ENCODE measurements at places on chromosomes 12 and 14.
A peak's percentile ranks its signal among the peaks of the same experiment; 100 is the strongest.

- no peak for DNase-seq
These were observed 122.9 kb downstream of the PAX9 start for GRCh38 chr14:36784541-36784940.

- DNase-seq: no peak
These were observed 255.0 kb upstream of the NPAS3 start for GRCh38 chr14:32683679-32684078.

DNA sequence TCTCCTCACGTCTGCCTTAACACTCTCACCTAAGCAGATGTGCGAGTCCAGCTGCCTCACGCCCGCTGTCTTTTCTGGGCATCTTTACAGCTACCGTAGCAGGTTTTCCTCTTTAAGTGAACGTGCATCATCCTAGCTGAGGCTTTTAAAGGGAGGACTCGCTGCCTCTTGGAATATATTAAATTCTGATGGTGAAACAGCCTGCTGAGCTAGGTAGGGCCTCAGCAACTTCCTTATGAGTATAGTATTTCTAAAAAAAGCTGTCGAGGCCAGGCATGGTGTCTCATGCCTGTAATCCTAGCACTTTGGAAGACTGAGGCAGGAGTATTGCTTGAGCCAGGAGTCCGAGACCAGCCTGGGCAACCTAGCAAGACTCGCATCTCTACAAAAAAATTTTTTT, 32.2 kb downstream of the TESC start:
- no peak for DNase-seq

- no peak for DNase-seq
These were observed 110.0 kb downstream of the ARF6 start for GRCh38 chr14:50002926-50003212.

DNA sequence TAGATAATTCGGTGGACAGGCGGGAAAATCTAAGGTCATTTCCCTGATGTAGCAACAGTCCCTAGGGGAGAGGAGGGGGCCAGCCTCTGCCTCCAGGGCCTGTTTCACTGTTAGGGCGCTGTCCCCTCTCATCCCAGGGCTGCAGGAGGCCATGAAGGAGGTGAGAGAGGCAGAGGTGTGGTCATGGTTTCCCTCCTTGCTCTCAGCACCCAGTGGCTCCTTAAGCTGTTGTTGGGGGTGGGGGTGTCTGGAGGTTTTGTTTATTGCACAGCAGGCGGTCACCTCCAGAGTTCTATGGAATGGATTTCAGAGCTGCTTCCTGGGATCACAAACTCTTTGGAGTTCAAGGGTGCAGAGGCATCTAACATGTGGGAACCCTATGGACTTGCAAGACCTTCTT, 212.5 kb upstream of the RTL1 start:
- DNase-seq: no peak

GRCh38 chr14:20455355-20456300, 602 bp downstream of the APEX1 start:
- peak; percentile 51 for DNase-seq

DNA sequence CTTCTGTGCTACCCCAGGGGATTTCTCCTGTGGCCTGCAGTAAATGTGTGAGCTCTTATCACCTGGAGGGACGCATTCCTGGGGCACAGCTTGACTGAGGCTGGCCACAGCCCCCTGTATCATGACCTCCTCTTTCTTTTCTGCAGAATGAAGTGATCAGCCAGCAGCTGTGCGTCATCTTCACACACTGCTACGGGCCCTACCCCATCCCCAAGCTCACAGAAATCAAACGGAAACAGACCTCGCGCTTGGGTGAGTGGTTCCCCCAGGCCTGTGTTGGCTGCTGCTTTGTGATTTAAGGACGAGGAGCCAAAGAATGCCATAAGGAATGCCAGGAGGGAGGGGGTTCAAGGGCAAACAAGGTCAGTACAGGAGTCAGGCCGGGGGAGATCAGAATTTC, 50.5 kb upstream of the PWP1 start:
- DNase-seq: no peak

DNA sequence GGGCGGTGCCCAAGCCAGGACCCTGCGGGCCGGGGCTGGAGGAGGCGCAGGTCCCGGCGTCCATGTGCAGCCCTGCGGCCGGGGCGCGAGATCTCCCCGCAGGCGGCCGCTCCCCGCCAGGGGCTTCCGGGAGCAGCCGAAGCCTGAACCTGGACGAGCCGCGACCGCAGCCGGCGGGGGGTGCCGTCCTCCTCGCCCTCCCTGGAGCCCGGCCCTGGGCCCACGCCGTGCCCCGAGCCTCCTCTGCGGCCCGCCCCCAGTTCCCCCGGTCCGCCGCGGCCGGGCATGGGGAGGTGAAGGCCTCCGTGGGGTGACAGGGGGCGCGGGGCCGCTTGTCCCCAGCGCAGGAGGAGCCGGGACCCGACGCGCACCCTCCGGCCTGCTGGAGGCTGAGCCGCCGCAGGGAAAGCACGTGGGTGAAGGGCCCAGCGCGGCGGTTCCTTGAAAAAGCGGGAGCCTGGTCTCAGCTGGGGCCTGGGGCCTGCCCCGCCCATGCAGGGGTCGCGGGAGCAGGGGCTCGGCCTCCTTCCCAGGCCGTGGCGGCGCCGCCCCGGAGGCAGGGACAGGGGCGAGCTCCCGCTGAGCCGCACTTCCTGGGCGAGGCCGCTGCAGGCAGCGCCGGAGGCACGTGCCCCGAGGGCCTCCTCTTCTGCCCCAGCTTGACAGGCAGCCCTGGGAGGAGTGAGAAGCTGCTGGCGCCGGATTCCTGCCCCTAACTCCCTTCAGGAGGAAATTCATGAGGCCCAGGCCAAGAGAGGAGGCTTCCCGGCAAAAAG, 55.6 kb upstream of the PPP2R5C start:
- peak; percentile 53 for DNase-seq

GRCh38 chr12:82015623-82016347, 256.6 kb upstream of the PPFIA2 start:
- DNase-seq: no peak

DNA sequence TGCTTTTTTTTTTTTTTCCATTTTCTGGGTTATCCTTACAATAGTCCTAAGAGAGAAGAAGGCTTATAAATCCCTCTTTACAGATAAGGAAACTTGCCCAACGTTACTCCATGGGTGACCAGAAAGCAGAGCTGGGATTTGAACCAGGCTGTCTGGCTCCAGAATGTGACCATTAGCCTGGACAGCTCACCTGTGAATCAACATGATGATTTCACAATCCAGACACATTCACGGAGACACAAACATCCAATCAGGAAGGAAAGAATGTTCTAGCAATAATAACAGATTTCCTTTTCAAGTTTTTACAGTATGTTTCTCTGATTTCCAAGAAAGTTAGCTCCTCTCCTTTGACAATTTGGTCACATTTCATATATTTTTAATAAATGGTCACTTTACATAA, 118.3 kb downstream of the GALC start:
- no peak for DNase-seq

- no peak for DNase-seq
These were observed 9.7 kb downstream of the TOX4 start for GRCh38 chr14:21486640-21487087.

DNA sequence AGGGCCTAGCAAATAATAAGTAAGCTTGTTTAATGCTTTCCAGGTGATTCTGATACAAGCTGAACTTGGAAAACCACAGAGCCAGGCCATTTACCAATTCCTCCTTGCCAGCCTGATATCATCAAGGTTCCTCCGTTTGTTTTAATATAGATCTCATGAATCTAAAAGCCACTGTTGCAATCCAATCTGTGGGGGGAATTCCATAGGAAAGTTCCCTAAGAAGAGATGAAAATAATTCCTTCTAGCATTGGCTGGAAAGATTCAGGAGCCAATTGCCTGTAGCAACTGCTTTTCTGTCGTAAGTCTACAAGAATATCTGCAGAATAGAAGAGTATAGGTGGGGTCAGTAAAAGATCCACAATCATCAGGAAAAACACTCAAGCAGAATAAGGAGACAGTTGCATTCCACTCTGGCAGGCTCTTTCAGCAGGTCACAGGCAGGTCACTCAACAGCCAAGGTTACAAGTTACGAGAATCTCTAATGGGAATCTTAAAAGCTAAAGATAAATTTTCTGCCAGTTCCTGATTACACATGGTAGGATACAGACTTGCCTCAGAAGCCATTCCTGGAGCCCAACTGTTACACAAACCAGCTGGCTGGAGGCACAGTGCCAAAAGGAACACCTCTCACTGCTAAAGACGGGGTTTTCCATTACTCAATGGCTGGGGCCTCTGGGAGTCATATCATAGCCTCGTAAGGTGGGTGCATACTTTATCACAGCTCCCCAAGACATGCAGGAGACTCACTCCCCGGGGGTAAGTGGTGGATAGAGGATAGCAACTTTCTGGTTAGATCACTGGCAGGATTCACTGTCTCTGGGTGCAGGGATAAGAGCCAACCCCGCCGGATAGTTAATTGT, 43.6 kb downstream of the FGD6 start:
- DNase-seq: no peak

DNA sequence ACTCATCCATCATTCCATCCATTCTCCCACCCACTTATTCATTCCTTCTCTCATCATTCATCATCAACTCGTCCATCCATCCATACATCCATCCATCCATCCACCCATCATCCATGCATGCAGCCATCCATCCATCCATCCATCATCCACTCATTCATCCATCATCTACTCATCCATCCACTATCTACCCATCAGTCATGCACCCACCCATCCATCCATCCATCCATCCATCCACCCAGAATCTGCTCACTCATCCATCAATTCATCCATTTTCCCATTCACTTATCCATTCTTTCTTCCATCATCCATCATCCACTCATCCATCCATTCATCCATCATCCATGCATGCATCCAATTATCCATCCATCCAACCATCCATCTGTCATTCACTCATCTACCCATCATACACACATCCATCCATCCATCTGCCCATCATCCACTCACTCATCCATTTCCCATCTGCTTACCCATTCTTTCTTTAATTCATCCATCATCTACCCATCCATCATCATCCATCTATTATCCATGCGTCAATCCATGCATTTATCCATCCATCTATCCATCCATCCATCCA, 107.1 kb upstream of the WSCD2 start:
- no peak for DNase-seq

DNA sequence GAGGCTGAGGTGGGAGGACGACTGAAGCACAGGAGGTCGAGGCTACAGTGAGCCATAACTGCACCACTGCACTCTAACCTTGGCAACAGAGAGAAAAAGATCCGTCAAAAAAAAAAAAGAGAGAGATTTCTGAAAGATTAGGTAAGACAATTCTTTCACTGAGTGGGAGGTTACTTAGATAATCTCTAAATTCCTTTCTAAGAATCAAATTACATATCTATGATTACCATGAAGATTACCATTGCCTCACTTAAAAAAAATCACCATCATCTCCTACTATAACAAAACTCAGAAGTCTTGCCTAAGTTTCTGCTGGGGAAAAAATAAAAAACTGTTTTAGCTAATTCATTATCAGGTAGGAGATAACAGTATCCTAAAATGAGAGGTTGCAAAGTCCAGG, 366.7 kb downstream of the DUSP6 start:
- no peak for DNase-seq

DNA sequence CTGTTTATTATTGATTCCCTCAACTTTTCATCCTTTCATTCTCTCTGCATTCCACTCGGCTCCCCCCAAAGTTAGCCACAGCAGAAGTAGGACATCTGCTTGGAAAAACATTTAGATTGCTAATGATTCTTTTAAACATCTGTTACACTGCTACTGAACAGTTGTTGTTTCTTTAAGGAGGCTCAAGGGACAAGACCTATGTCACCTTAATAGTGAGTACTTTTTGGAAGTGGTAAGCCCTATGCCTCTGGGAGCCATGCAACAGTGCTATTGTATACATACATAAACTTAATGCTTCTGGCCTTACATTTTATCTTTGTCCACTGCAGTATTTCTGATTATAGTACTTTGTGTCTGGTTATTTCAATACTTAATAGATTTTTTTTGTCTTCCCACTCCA, 628.2 kb upstream of the FOXG1 start:
- DNase-seq: no peak

GRCh38 chr14:74614508-74615495, 2.8 kb upstream of the LTBP2 start:
- DNase-seq: no peak

- no peak for DNase-seq
These were observed 13.9 kb downstream of the CS start for GRCh38 chr12:56286044-56286830.

- no peak for DNase-seq
These were observed 185.8 kb upstream of the SOX5 start for GRCh38 chr12:24135158-24135850.

DNA sequence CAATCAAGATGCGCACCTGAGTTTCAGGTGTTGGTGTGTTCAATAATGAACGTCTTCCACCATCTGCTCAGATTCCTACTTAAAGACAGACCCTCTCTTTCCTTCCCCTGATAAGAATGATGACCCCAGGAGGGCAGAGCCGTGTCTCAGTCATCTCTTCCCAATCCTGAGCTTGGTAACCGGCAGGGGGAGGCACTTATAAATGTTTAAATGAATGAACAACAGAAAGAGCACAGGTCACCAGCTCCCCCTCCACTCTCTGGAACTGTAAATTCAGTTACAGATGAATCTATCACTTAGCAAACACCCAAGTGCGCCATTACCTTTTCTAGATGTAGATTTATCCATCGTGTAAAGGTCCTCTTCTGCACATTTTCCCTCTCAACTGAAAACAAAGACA, 72.4 kb upstream of the DICER1 start:
- no peak for DNase-seq

GRCh38 chr12:47527816-47528215, 178.0 kb downstream of the RPAP3 start:
- no peak for DNase-seq

DNA sequence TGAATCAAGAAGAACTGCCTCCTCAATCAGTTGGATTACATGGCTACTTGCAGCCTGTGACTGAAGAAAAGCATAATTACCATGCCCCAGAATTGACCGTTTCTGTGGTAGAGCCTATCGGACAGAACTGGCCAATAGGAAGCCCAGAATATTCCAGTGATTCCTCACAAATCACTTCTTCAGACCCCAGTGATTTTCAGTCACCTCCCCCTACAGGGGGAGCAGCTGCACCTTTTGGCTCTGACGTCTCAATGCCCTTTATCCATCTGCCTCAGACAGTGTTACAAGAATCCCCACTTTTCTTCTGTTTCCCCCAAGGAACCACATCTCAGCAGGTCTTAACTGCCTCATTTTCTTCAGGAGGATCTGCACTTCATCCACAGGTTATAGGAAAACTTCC, 80.8 kb downstream of the RAD52 start:
- no peak for DNase-seq

- DNase-seq: no peak
These were observed 191.7 kb downstream of the RASSF9 start for GRCh38 chr12:85644508-85644907.

DNA sequence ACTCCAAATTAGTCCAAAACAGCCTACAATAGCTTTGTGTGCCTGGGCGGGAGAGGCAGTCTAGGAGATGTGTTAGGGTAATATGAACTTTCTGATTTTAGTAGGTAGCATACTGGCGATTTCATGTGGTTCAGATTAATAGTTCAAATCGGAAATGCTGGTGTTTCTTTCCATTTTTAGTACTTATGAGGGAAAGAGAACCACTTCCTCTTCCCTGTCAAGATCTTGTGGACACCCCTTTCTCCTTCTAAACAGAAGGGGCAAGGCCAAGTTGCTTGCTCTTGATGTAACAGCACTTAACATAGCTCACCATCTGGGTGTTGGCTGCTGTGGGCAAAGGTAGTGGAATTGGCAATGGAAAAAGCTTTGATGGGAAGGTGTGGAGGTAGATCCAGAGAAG, 32.2 kb upstream of the IGF1 start:
- no peak for DNase-seq

GRCh38 chr12:13451776-13452175, 255.2 kb downstream of the EMP1 start:
- no peak for DNase-seq

- no peak for DNase-seq
These were observed 1.6 kb downstream of the ANKRD33 start for GRCh38 chr12:51889216-51890132.

- DNase-seq: no peak
These were observed 148.4 kb downstream of the RPAP3 start for GRCh38 chr12:47557386-47557785.

Data from T-helper 1 cell (primary cell).